Cerebellum (tissue), 4 donors: ENCODE measurements at places on chromosomes 2 and 18.
A peak's percentile ranks its signal among the peaks of the same experiment; 100 is the strongest.

DNA sequence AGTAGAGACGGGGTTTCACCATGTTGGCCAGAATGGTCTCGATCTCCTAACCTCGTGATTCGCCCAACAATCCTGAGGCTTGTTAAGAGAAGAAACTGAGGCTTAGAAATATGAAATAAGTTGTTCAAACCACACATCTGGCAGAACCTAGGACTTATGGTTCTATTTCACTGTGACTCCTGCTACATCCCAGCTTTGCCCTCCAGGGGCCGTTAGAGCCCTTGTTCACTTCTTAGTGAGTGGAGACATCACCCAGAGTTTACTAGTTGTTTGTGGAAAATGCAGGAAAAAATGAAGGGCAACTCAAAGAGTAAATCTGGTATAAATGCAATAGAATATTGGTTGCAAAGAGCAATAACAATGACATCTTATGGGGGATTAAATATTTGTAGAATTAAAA lies 43.9 kb downstream of the MARCHF4 start:
- no peak for DNase-seq

DNA sequence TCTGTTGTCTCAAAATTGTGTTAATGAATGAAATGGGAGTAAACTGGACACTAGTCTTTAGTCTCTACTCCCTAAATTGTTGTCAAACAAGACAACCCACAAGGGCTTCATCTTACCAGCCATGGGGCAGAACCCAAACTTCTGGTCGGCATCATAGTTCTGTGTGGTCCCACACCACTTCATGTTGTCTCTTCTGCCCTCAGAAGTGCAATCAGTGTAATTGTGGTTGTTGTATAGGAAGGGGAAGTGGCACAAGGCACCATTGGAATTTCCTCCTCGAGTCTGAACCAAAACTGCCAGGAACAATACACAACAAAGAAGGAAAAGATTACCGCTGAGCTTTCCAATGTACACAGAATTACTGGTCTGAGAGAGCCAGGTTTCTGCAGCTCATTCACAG lies 12.6 kb downstream of the FN1 start:
- no peak for DNase-seq

DNA sequence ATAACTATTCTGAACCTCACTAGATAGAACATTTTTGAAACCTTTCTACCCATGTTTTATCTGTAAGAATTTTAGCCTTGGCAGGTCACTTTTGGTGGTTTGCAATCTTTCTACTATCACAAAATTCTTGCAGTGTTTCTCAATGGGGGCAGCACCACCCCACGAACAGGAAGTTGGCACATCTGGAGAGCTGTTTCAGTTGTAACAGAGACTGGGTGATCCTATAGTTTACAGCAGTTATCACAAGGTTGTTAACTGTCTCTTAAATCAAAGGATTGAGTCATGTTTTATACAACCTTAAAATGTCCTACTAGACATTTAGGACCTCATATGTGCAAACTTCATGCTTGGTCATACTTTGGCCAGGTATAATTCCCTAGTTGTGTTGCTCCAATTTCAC lies 829.2 kb downstream of the ERBB4 start:
- DNase-seq: no peak

GRCh38 chr2:74945788-74946331 lies 12.6 kb upstream of the POLE4 start:
- no peak for DNase-seq

- DNase-seq: no peak
Observed at GRCh38 chr2:54977149-54977548, 73.1 kb downstream of the RTN4 start.

DNA sequence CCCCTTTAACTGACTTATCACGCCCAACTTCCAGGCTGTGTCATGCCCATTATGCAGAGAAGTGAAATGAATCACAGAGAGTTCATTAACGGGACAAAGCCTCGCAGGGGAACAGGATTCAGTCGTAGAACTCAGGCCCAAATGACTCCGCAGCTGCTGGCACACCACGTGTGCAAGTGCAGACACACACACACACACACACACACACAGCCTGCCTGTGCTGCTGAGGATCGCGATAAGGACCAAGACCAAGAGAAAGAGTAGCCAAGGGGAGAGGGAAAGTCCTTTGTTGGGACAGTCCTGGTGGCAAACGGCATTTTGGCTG lies 90.0 kb upstream of the TAF1B start:
- no peak for DNase-seq

DNA sequence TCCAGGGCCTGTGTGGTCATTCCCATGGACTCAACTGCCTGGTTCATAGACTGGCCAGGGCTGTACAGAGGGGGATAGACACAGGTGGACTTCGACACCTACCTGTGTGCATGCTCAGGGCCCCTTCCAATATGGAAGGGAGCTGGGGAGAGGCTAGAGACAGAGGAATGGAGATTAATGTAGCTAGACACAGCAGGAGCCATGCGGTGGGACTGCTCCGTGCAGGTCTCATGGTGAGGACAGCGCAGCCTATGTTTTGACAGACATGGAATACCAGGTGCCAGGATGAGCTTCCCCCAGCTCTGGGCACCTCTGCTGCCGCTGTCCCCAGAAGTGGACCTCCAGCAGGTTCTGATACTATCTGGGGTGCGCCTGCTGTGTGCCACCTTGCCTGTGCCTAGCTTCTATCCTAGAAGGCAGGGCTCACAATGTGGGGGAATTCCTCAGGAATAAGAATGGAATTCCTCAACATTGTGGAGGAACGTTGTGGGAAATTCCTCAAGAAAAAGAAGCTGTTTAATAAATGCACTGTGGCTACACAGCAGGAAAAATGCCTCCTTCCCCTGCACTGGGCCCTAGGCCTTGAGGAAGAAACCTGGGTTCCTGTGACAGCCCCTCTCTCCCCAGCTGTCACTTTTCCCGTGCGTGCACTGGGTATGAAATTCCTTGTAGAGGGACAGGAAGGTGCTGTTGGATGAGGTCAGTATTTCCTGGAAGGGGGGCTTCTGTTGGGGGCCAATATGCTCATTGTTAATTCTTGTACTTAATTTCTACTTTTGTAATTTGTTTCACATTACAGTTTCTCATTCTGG lies 7.3 kb downstream of the IL1R1 start:
- DNase-seq: no peak

GRCh38 chr2:10812362-10813162 lies at the start of gene PDIA6:
Gene PDIA6 (minus strand): TSS chr2:10812785. CDS start chr2:10812696, 89 bp downstream.
- peak; percentile 96 for DNase-seq

- DNase-seq: no peak
Observed at GRCh38 chr2:122575076-122575475, 819.6 kb downstream of the TSN start.

GRCh38 chr2:232459419-232460035 lies 3.6 kb downstream of the ALPI start:
- DNase-seq: no peak

GRCh38 chr18:42131066-42131929 lies 176.3 kb downstream of the PIK3C3 start:
- DNase-seq: no peak

DNA sequence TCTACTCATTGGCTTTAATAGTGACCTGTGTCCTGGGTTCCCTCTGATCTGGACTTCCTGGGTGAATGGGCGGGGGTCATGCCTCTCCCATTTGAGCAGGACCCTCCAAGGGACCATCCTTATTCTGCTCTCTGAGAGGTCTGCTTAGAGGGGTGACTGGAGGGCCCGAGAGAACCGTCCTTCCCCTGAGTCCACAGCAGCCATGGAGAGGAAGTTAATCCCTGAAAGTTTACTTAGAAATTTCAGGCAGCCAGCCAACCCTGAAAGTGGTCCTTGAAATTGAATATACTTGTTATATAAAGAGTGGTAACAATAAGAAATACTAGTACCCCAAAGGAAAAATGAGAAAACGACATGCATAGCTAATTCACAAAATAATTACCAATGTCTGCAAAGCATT lies 226.1 kb downstream of the DYSF start:
- DNase-seq: no peak

DNA sequence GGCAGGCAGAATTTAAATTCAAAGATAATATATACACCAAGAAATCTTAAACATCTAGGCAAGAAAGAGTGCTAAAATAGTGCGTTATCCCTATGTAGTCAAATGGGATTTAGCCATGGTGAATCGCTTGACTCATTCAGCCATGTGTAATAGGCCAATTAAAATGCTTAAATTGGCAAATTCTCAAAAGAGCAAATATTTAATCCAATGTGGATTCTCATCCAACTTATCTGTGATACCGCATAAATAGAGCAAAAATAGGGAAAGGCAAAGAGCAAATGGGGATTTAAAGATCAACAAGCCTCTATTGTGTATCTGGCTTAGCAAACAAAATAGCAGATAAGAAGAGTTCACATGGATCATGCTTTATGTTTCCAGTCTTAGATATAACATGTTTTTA lies 123.2 kb upstream of the RPRM start:
- no peak for DNase-seq

GRCh38 chr2:121837591-121837990 lies 82.1 kb downstream of the TSN start:
- DNase-seq: no peak

DNA sequence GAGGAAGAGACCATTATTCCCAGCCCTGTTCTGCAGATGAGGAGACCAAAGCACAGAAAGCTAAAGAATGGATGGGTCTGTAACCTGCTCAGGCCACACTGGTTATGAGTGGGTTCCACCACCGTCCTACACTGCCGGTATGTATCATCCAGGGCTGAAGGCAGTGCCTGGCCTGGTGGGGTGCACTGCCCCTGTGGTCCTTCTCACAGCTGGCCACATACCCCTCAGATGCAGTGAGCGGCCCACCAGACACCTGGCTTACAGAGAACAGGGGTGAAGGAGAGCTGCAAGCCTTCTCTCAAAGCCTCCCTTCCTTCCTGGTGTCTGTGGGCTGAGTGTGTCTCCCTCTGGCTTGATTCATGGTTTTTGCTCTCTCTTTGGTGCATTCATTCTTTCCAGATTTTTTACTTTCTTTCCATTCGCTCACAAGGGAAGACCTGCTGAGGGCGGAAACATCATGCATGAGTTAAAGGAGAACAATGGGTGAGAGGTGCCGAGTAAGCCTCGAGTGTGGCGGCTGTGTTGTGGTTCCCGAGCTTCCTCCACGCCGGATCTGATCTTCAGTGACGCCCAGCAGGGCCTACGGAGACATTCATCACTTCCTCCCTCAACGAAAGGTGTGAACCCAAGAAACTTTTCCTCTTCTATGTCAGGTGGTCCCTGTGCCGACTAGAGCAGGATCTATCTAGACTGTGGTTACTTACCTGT lies 62.1 kb upstream of the REL start:
- no peak for DNase-seq

DNA sequence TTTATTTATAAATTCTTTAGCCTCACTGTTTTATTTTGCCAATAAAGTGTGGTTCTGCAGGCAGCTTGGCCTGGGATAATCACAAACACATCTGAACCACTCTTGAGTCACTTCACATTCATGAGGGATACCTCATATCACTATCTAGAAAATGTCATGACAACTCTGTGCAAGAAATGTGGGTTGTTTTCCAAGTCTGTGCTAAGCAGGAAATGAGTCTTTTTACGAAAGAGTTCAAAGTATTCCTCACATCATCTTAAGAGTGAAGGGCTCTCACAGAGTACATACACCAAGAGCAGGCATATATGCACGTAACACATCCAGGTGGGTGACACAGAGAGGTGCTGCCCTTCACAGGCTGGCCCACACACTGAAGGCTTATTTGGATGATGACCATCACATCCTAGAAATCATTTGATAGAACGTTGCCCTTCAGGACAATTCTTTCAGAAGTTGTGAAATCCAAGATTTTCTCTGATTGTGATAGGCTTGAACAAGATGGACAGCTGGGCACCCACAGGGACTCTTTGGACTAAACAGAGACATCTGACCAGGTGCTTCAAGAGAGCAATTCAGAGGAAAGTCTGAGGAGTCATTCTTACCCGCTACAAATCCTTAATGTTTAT lies 811.1 kb upstream of the LRATD1 start:
- DNase-seq: no peak
